ENCODE measurements at places on chromosomes 11 and 22.
A peak's percentile ranks its signal among the peaks of the same experiment; 100 is the strongest.

GRCh38 chr22:24322522-24322921 is 51.9 kb downstream of the SPECC1L start:
- peak; percentile 25 for DNase-seq

DNA sequence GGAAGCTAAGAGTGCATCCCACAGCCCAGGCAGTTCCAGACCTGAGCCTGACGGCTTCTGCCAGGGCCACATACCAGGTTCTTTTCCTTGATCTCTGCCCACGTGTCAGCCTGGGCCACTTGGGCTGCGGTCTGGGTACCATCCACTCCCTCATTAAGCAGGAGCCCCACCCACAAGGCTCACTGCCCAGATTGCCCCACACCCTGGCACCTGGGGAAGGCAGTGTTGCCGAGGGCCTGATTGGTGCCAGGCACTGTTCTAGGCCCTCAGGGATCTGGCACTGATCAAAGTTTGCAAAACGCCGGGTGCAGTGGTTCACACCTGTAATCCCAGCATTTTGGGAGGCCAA is 15.4 kb downstream of the GGA1 start:
- no peak for DNase-seq

- DNase-seq, result no peak
Measured at GRCh38 chr11:15897211-15897960, 459.0 kb downstream of the SOX6 start.

DNA sequence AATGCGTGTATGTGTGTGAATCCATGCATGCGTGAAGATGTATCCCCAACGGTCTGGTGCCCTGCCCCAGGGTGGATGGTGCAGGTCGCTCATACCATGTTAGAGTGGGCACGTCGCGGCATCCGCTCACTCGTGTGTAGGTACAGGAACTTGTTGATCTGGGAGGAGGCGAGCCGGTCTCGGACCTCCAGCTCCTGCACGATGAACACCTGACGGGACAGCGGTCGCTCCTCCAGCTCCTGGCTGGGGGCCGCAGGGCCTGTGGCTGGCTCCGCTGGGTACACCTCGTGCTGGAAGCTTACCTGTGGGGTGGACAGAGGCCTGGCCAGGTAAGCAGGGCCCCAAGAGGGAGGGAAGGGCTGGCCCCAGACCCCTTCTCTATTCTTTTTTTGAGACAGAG is 18.5 kb downstream of the ATG2A start:
- DNase-seq, result no peak

GRCh38 chr22:39489094-39490068 is 12.7 kb upstream of the MIEF1 start:
- no peak for DNase-seq

Measured in cerebellar cortex (tissue), 1 donor.